ENCODE measurements at places on chromosomes 1 and 21.
A peak's percentile ranks its signal among the peaks of the same experiment; 100 is the strongest.

GRCh38 chr1:153389973-153390879 lies 647 bp downstream of the S100A8 start:
- DNase-seq, result no peak

DNA sequence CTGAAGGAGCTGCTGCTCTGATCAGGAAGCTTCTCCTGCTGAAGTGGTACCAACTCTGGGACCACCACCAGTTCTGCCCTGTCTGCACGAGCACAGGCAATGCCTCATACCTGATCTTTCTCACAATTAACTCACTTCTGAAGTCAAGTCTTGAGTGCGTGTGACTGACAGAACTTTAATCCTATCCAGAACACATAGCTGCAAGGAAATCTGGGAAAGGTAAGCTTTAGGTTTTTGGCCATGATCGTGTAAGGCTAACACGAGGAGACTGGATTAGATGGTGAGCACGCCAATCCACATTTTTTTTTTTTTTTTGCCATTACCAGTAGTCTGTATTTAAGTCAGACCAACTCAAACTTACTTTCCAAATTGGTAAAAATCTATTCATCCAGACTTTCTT lies 101.3 kb downstream of the GIPC2 start:
- no peak for DNase-seq

GRCh38 chr1:117815926-117816325 lies 113.5 kb downstream of the GDAP2 start:
- no peak for DNase-seq

DNA sequence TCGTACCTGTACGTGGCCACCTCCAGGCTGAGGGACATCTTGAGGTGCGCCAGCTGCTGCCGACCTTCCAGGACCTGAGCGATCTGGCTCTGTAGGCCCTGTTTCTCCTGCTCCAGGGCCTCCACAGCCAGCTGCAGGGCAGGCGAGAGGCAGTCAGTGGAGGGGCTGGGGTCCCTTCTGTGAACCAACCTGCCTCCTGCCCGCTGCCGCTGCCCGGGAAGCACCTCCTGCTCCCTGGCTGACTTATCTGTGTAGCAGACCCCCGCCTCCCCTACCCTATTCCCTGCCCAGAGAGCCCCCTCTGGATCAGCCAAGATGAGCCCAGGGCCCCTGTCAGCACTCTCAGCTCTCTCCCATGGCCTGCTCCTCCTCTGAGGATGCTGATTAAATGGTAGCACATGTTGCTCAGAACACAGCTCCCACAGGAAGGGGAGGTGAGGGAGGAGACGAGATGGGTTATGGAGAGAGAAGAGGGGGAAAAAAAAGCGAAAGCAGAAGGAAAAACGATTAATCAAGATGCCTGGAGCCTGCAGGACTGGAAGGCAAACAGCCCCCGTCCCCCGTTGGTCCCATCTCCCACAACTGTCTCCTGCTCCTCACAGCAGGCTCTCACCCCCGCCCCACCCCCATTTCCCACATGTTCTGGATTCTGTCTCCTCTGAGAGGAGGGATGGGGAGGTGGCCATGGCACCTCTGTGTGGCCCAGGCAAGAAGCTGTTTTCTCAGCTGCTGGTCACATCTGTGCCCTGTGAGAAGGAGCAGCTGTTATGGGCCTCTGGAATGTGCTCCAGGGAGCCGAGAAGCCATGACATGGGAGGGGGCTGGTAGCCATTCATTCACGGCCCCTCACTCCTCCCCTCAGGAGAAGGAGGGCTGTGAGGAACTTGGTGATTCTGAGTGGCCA lies 1.7 kb downstream of the NES start:
- DNase-seq, result no peak

DNA sequence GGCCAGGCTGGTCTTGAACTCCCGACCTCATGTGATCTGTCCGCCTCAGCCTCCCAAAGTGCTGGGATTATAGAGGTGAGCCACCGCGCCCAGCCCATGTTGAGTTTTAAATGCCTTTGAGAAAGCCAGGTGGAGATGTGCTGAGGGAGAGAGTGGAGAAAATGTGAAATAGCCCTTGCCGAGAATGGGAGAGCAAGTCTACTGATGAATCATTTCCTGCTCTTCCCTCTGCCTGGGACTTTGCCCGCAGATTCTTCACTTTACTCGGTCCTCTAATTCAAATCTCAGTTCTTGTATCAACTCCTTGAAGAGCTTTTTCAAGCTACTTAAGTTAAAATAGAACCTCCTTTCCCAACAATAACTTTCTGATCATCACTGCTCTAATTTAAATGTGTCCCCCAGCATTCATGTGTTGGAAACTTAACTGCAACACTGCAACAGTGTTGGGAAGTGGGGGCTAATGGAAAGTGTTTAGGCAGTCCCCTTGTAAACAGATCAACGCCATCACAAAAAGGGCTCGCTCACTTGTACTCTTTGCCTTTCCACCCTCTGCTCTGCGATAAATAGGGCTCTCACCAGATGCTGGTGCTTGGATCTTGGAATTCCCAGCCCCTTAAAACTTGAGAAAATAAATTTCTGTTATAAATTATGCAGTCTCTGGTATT lies 27.8 kb downstream of the OSBPL9 start:
- no peak for DNase-seq

DNA sequence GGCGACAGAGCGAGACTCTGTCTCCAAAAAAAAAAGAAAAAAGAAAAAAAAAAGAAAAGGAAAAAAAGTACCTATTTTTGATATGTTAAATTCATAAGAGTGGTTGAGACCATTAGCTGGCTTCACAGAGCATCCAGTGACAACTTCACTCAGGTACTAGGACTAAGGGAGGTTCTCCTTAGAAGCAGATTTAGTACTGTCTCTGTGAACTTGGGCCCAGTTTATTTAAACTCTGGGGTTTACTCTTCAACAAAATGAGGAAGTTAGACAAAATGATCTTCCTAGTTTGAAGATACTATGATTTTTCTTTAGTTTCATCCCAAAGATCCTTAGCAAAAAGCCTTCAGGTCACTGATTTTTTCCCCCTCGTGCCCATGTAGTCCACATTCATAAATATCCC lies 21.2 kb downstream of the MACO1 start:
- DNase-seq, result no peak

DNA sequence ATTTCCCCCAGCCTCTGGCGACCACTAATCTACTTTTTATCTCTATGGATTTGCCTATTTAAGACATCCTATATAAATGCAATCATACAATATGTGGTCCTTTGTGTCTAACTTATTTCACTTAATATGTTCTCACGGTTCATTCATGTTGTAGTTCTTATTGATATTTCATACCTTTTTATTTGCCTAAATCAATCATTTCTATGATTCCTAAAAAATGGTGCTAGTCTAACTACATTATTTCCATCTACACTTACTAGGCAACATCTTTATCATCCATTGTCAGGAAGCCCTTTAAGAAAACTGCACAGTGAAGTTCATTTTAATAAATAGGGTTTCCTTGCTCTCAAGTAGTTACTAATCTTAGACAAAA lies 380 bp upstream of the FBXO28 start:
- DNase-seq, result no peak

DNA sequence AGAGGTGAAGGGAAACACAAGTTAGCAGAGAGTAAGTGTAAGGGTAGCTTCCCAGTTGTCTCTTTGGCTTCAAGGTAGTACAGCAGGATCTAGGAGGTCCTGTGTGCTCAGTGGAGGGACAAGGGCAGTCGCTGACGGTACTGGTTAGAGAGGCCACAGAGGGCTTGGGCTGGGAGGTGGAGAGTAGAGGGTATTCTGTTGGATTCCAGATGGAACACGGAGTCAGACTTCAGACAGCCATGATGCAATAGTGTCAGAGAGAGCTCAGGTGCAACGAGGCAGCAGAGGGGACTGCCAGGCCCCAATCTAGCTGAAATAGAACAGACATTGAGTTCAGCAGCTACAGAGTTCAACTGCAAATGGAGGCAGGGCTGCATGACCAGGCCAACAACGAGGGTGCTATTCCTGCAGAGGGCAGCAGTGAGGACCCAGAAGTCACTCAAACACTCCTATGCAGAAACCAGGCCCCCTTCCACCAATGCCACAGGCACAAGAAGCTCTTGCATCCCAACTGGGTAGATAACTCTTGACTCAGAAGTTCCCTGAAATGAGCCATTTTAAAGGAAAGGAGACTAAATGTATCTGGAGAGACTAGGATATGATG lies 325.0 kb upstream of the ESRRG start:
- peak; percentile 8 for DNase-seq

GRCh38 chr1:63268876-63269275 lies 53.5 kb upstream of the FOXD3 start:
- no peak for DNase-seq

DNA sequence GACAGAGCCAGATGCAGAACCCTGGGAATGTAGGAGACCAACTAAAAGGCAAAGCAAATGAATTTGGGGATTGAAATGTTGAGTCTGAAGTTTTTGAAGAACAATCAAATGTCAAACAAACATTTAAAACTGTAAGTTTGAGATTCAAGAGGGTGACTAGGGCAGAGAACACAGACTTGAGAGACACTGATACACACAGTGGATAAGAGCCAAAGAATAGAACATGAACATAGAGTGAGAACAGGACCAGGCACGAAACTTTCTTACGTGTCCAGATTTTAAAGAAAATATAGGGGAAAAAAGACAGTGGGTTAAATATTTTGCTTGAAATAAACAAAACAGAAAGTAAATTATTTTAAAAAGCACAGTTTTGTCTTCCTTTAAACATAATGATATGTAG lies 115.7 kb downstream of the DPYD start:
- no peak for DNase-seq

GRCh38 chr1:201137579-201138310 lies 10.8 kb upstream of the ASCL5 start:
- DNase-seq, result no peak

GRCh38 chr1:53641481-53642214 lies 97.3 kb downstream of the GLIS1 start:
- DNase-seq, result no peak

GRCh38 chr1:218401998-218402785 lies 57.1 kb downstream of the TGFB2 start:
- DNase-seq, result peak; percentile 80

DNA sequence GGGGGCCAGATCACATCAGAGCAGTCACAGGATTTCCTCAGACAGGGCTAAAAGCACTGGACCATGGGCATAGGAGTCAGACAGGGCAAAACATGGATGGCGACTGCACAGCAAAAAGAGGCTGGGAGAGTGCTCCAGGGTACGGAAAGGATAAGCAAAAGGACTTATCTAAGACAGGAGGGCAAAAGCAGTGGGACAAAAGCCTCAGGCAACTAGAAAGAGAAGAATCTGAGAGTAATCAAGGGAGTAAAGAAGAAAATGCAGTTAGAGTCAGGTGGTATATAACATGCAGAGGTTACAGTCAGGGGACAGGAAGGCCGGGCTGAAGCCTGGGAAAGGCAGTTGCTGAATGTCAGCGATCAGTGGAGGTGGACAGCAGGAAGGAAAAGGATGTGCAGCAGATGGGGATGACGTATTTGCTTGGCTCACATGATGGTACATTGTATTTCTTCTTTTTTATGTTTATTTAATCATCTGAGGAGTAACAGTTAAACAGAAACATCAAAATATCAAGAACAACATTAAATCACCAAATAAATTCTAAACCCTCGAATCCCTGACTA lies 63.1 kb upstream of the CNN3 start:
- no peak for DNase-seq

GRCh38 chr1:162632217-162632666 lies at the start of gene DDR2:
TSS of gene DDR2 (plus strand) at chr1:162632464. CDS start at chr1:162719064, 86,600 bp downstream.
- DNase-seq, result no peak

GRCh38 chr1:43448955-43449707 lies 4.6 kb downstream of the HYI start:
- DNase-seq, result no peak

DNA sequence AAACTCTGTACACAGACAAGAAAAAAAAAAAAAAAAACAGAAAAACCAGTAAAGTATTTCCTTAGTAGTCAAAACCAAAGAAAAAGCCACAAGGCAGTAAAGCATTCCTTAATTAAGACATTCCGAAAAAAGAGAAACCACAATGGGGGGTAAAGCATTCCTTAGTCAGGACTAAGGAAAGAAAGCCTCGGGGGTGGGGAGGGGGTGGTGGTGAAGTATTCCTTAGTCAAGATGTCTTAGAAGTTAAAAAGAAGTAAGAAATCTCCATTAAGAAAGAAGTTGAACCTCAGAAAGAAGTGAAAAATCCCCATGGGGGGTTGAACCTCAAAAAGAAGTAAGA lies 28.2 kb upstream of the FMO1 start:
- DNase-seq, result no peak

DNA sequence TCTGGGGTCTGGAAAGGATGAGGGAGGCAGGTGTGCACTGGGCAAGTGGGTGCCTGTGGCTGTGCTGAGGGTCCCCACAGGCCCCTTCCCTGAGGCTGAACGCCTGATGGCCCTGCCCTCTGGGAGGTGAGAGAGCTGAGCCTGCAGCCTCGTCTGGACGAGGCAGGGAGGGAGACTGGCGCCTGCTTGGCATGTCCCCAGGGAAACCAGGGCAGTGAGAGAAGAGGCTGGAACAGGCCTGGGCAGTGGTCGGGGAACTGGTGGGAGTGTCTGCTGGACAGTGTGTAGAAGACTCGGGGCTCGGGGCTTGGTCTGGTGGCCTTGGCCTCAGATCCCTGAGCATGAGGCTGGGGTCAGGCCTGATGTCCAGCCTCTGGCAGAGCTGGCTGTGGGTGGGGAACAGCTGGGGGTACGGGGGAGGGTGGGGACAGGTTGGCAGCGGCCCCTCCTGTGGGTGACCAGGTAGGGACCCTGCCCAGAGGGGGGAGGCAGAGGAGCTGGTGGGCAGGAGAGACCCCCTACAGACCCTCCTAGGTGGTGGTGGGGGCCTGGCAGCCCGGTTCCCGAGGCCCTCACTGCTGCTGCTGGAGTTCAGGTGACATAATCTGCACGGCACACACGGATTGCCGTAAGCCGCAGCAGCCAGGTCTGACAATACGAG lies 30.8 kb upstream of the PLCH2 start:
- no peak for DNase-seq

DNA sequence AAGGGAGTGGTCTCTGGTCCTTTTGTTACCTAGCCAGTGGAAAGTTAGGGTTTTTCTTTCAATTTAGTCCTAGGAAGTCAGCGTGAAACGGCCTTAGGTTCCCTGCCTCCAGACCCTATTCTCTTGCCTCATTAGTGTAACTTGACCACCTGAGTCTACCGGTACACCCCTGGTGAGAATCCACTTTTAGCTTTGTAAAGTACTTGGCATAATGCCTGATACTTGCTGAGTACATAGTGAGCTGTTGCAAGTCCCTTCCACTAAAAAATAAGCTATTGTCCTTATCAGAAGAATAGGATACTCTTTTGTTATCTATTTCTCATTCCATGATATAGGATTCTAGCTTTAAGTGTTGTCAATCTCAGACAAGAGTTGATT lies 228.8 kb downstream of the ST6GALNAC3 start:
- peak; percentile 89 for DNase-seq

DNA sequence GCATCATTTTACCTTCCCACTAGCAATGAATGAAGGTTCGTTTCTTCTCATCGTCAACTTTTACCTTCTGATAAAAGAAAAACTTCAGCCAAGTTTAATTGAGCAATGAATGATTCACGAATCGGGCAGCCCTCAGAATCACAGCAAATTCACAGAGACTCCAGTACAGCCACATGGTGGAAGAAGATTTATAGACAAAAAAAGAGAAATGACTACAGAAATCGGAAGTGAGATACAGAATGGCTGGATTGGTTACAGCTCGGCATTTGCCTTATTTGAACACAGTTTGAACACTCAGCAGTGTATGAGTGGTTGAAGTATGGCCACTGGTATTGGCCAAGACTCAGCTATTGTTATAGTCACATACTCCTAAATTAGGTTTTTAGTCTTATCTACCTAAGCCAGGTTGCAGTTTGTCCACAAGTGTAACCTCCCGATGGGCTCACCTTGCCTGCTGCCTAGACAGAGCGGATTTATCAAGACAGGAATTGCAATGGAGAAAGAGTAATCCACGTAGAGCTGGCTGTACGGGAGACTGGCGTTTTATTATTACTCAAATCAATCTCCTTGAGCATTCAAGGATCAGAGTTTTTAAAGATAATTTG lies 15.3 kb downstream of the AK4 start:
- DNase-seq, result no peak
